Gastroesophageal sphincter (tissue), 4 donors: ENCODE measurements at places on chromosomes 1 and 21.

- H3K4me1 ChIP-seq: no peaks in the 10 kb centered on the region
- ATAC-seq: no peak
- H3K4me3 ChIP-seq: no peak overlapping the region
Measured at GRCh38 chr21:44682580-44683151, 703 bp upstream of the KRTAP12-1 start.

DNA sequence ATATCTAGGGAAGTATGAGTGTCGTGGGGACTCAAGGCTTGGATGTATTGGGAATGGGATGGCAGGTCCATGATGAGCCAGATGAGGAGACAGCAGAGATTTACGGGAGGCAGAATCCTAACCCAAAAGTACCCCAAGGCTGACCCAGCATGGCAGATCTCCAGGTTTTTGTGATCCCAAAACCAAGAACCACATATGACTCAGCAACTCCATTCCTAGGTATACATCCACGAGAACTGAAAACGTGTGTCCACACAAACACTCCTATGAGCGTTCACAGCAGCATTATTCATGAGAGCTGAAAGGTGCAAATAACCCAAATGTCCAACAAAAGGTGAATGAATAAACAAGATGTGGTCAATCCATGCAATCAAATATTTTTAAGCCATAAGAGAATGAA, 201.5 kb downstream of the KAZN start:
- H3K4me3 ChIP-seq: no peak overlapping the region
- no peaks in the 10 kb centered on the region for H3K36me3 ChIP-seq
- ATAC-seq: no peak
- H3K4me1 ChIP-seq: no peaks in the 10 kb centered on the region

DNA sequence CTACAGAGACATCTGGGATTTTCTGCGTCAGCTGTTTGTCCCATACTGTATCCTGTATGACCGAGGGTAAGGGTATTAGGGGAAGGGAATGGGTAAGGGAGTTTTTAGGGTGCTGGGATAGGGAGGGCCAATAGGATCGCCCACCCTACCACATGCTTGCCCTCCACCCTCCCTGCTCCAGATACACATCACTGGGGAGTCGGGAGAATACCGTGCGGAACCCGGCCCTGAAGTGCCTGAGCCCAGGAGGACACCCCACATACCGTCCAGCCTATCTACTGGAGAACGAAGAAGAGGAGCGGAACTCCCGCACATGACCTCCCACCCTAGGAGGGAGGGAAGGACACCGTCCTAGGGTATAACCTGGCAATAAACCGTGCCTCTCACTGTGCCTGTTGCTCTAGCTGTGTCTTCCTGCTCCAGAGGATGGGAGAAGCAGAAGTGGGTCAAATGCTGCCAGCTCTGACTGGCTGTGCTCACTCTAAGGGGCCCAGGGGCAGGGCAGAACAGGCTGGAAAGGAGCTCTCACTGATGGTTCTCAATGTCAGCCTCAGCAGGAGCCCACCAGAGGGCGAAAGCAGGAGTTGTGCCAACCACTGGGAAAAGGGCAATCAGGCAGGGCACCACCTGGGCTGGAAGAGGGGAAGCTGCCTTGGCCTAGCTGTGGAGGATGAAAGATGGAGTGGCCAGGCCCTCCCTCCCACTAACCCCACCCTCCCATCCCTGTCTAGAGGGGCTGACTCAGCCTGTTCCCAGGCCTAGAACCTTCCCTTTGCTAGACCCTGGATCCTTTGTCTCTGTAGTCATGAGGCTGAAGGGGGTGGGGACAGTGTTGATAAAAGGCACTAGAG, 440 bp upstream of the LENEP start:
- no peaks in the 10 kb centered on the region for H3K4me1 ChIP-seq
- no peaks in the 10 kb centered on the region for H3K27me3 ChIP-seq
- no peak overlapping the region for H3K4me3 ChIP-seq
- no peak overlapping the region for H3K27ac ChIP-seq

DNA sequence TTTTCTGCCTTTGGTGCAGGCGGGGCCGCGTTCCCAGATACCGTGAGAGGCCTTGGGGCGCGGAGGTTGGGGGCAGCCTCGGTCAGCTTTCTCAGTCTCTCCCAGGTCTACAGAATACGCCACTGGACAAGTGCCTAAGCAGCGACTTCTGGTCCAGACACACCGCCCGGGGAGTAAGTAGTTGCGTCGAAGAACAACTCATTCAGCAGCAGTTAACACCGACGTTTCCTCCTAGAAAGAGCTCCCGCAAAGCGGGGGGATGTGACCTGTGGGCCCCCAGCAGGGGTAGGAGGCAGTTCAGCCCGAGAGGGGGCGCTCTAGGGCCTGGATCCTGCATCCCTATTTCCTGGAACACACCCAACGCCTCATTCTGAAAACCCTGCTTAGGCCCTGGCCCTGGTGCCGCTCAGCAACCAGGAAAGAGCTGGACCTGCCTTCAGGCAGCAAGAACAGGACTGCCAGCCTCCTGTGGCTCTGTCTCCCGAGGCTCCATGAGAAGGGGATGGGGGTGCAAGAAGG, 6.5 kb upstream of the BARHL2 start:
- H3K4me1 ChIP-seq: peaks cover 21% of the 10 kb centered on the region
- ATAC-seq: no peak
- no peaks in the 10 kb centered on the region for H3K36me3 ChIP-seq
- peaks cover 100% of the 10 kb centered on the region for H3K27me3 ChIP-seq
- H3K27ac ChIP-seq: no peak overlapping the region
- H3K4me3 ChIP-seq: peak overlapping the region; percentile 38

- H3K4me3 ChIP-seq: no peak overlapping the region
- peaks cover 3% of the 10 kb centered on the region for H3K36me3 ChIP-seq
- peaks cover 17% of the 10 kb centered on the region for H3K4me1 ChIP-seq
- no peak for ATAC-seq
- peak overlapping the region; percentile 61 for H3K27ac ChIP-seq
Measured at GRCh38 chr1:201930137-201930536, 16.2 kb downstream of the LMOD1 start.

DNA sequence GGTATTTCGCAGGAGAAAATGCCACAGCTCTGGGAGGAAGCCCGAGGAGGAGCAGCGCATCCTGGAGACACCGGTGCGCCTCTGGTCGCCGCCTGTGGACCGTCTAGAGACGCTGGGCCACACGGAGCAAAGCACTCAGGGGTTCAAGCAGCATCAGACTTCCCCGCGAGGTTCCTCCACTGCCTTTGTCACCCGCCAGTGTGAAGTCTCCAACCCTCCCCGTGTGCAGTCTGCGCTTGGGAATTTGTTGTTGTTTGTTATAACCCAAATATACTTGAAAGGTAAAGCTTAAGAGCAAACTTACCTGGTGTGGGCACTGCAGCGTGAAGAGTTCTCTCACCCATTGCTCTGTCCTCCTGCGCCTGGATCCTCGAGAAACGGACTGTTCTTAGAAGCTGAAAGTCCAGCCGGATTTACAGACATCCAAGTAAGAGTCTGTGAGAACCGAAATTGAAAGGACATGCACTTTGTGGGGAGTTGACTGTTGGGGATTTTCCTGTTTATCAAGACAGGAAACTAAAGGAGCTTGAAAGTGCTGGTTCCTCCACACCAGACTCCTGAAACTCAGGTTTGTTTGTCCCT, at the start of gene GBP4:
Gene GBP4, minus strand, starts transcription at position 452 of the 582 bp plus-strand sequence. Its CDS starts 108 bp downstream, at position 344.
- no peaks in the 10 kb centered on the region for H3K36me3 ChIP-seq
- H3K4me1 ChIP-seq: no peaks in the 10 kb centered on the region
- H3K27me3 ChIP-seq: no peaks in the 10 kb centered on the region
- ATAC-seq: peak; percentile 63
- H3K27ac ChIP-seq: peak within 1 kb of the TSS; percentile 80

- no peaks in the 10 kb centered on the region for H3K27me3 ChIP-seq
- H3K36me3 ChIP-seq: no peaks in the 10 kb centered on the region
- H3K4me3 ChIP-seq: no peak overlapping the region
- ATAC-seq: no peak
- H3K4me1 ChIP-seq: no peaks in the 10 kb centered on the region
Measured at GRCh38 chr1:181726320-181727012, 243.1 kb downstream of the CACNA1E start.

DNA sequence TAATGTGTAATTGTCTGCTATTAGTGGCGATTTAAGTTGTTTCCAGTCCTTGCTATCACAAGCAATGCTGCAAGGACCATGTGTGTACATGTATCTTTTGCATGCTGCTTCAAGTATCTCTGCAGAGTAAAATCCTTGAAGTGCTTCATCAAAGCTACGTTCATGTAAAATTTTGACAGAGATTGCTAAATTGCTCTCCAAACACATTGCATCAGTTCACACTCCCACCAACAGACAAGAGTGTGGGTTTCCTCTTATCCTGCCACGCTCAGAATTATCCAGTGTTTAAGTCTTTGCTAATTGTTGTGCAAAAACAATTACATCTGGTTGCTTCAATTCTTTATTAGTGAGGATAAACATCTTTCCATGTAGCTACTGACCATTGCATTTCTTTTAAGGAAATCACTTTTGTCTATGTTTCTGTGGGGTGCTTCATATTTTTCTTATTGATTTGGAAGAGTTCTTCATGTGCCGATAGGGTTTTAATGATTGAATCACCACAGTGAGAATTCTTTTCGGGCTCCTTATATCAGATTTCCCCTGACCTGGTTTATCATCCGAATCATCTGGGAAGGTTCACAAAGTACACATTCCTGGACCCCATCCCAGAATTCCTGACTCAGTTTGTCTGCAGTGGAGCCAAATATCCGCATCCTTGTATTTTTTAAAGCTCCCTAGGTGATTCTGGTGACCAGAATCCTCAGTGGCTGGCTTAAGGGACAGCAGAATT, 56.3 kb upstream of the GALNT2 start:
- no peak overlapping the region for H3K4me3 ChIP-seq
- H3K36me3 ChIP-seq: no peaks in the 10 kb centered on the region
- H3K27me3 ChIP-seq: no peaks in the 10 kb centered on the region
- H3K27ac ChIP-seq: no peak overlapping the region
- no peak for ATAC-seq

DNA sequence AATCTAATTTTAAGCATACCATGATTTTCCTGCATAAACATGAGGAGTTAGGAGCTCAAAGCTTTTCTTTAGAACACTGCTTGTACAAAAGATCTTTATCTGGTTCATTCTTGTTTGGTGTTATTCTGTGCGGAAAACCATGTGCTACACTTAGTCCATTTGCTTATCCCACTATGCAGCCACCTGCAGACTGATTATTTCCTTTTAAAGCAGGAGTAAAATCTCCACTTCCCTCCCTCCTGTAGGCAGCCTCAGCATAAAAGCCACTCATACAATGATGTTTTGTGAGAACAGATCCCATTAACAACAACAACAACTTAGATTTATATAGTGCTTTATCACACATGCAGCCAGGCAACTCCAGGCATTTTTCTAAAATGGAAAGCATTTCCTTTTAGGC, 355.3 kb upstream of the NEGR1 start:
- no peaks in the 10 kb centered on the region for H3K27me3 ChIP-seq
- no peaks in the 10 kb centered on the region for H3K4me1 ChIP-seq
- H3K36me3 ChIP-seq: no peaks in the 10 kb centered on the region
- no peak overlapping the region for H3K27ac ChIP-seq
- ATAC-seq: no peak

- peaks cover 8% of the 10 kb centered on the region for H3K36me3 ChIP-seq
- H3K4me3 ChIP-seq: no peak overlapping the region
- no peak overlapping the region for H3K27ac ChIP-seq
- ATAC-seq: no peak
- no peaks in the 10 kb centered on the region for H3K27me3 ChIP-seq
Measured at GRCh38 chr1:184953600-184954219, 20.6 kb downstream of the NIBAN1 start.

GRCh38 chr1:201648907-201649721, 110.2 kb downstream of the NAV1 start:
- peaks cover 66% of the 10 kb centered on the region for H3K4me1 ChIP-seq
- peak overlapping the region; percentile 68 for H3K4me3 ChIP-seq
- no peaks in the 10 kb centered on the region for H3K27me3 ChIP-seq
- ATAC-seq: peak; percentile 1

- H3K27me3 ChIP-seq: no peaks in the 10 kb centered on the region
- H3K4me1 ChIP-seq: peaks cover 3% of the 10 kb centered on the region
- H3K36me3 ChIP-seq: no peaks in the 10 kb centered on the region
- peak overlapping the region; percentile 3 for H3K27ac ChIP-seq
- no peak overlapping the region for H3K4me3 ChIP-seq
Measured at GRCh38 chr21:43572446-43572845, 86.8 kb downstream of the HSF2BP start.

GRCh38 chr1:108511764-108512163, 48.1 kb upstream of the EEIG2 start:
- H3K27ac ChIP-seq: no peak overlapping the region
- ATAC-seq: no peak
- H3K4me3 ChIP-seq: no peak overlapping the region
- no peaks in the 10 kb centered on the region for H3K4me1 ChIP-seq

- H3K4me3 ChIP-seq: no peak overlapping the region
- no peaks in the 10 kb centered on the region for H3K36me3 ChIP-seq
- no peak overlapping the region for H3K27ac ChIP-seq
- H3K4me1 ChIP-seq: no peaks in the 10 kb centered on the region
Measured at GRCh38 chr1:239999170-239999569, 92.5 kb upstream of the FMN2 start.

DNA sequence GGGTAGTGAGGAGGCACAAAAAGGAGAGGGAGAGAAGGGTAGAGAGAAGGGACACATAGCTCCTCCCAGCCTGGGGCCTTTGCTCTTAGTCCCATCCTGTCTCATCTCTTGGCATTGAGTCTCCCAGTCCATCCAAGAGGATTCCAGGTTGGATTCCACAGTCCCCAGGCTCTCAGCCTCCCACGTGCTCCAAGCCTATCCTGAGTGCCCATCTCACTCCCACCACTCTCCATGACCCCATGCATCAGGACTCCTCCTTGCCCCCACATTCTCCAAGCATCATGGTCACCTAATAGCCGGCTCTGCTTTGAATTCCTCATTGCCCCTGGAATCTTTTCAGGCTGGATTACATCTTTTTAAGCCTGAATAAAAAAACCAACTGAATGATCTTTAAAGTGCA, 87.9 kb downstream of the DSCAM start:
- H3K27me3 ChIP-seq: peaks cover 15% of the 10 kb centered on the region
- no peak for ATAC-seq
- no peaks in the 10 kb centered on the region for H3K36me3 ChIP-seq
- no peaks in the 10 kb centered on the region for H3K4me1 ChIP-seq
- H3K27ac ChIP-seq: no peak overlapping the region

DNA sequence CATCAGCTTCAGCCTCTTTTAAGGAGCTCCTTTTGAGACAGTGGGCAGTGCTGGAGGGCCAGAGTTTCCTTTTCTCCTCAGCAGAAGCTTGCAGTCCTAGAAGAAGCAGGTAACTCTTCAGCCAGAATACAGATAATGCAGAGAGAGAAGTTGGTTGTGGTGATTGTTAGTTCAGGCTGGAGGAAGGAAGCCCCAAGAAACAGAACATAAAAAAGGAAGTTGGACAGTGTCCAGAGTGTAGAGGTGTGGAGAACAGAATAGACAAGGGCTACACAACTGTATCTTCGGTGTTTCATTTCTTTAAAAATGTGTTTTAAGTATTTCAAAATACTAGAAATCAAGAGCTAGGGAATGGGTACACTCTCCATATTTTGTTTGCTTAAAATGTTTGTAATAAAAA, 6.4 kb upstream of the TACSTD2 start:
- H3K4me1 ChIP-seq: peaks cover 29% of the 10 kb centered on the region
- no peak for ATAC-seq

- no peak overlapping the region for H3K4me3 ChIP-seq
- H3K36me3 ChIP-seq: no peaks in the 10 kb centered on the region
Measured at GRCh38 chr1:217062586-217062985, 339.4 kb upstream of the ESRRG start.
